ENCODE measurements at places on chromosomes 2 and 18. TPM values are rescaled to one million over a fixed set of nuclear protein-coding genes. Genes with fewer than 3 reads are reported as not detected.
A peak's percentile ranks its signal among the peaks of the same experiment; 100 is the strongest.

The KRTCAP3 gene
- polyA plus RNA-seq, result 0.67 TPM

The DAPL1 gene
- not detected for polyA plus RNA-seq

The CYRIA gene
- not detected for polyA plus RNA-seq

The AQP12B gene
- polyA plus RNA-seq, result not detected

The SLC9A4 gene
- polyA plus RNA-seq, result not detected

The NT5DC4 gene
- polyA plus RNA-seq, result not detected

The MTIF2 gene
- polyA plus RNA-seq, result 17.2 TPM

GRCh38 chr2:38731684-38732221, 19.4 kb downstream of the SRSF7 start:
- no peaks in the 10 kb centered on the region for H3K36me3 ChIP-seq
- H3K27ac ChIP-seq, result no peak overlapping the region
- no peaks in the 10 kb centered on the region for H3K27me3 ChIP-seq
- H3K4me1 ChIP-seq, result no peaks in the 10 kb centered on the region

DNA sequence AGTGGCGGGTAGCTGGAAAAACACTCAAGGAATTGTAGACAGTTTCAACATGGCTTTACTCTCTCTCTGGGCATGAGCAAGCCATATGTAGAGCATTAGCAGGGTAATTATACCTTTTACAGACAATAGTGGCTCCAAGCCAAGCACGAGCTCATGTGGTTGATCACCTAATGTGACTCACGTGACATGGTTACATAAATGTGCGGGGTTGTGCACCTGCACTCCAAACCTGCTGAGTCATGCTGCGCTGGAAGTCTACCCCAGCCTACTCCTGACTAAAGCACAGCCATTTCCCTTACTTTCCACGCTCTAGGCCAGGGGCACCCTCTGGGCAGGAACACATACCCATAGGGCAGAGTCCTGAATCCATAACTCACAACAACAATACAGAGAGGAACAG, 232.8 kb downstream of the MBD5 start:
- no peak for DNase-seq
- H3K4me3 ChIP-seq, result no peak overlapping the region
- peaks cover 5% of the 10 kb centered on the region for H3K36me3 ChIP-seq
- H3K27ac ChIP-seq, result no peak overlapping the region

DNA sequence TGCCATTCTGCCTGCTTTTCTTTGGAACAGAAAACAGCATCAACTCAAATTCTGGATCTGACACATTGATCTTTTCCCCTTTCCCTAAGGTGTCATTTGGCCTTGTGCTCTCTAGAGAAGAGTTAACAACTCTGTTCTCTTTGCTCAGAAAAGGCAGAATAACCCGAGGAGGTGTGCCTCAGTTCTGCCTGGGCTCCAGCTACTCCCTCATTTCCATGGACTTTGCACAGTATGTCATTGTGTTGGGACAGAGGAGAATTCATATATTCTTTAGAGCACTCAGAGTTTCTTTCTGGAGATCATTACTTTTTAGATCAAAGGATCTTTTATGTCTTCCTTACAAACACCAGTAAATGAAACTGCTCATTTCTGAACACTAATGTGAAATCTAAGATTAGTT, 249.1 kb downstream of the PHLPP1 start:
- H3K4me3 ChIP-seq, result no peak overlapping the region
- no peaks in the 10 kb centered on the region for H3K4me1 ChIP-seq
- no peaks in the 10 kb centered on the region for H3K27me3 ChIP-seq

DNA sequence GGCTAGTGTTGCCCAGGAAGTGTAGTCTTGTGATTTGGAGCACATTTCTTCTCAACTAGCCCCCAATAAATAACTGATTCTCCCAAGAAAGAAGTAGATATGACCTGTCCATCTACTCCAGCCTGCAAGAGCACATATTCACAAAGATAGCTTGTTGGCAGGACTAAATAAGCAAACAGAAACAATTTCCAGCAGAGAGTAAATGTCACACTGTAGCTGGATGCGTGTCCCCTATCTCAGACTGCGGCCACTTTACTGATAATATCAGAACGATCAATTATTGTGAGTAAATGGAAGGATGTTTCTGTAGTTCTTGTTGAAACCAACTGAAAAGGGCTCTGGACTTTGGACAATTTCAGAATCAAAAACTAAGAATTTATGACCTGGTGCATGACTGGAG, 97.9 kb downstream of the PIEZO2 start:
- no peaks in the 10 kb centered on the region for H3K27me3 ChIP-seq
- no peak overlapping the region for H3K27ac ChIP-seq
- no peaks in the 10 kb centered on the region for H3K4me1 ChIP-seq
- no peak for DNase-seq
- no peaks in the 10 kb centered on the region for H3K36me3 ChIP-seq
- no peak overlapping the region for H3K4me3 ChIP-seq

GRCh38 chr18:37543321-37543720, 22.3 kb downstream of the CELF4 start:
- no peak for DNase-seq
- no peak overlapping the region for H3K27ac ChIP-seq
- H3K4me3 ChIP-seq, result no peak overlapping the region
- H3K36me3 ChIP-seq, result no peaks in the 10 kb centered on the region
- H3K27me3 ChIP-seq, result peaks cover 21% of the 10 kb centered on the region

DNA sequence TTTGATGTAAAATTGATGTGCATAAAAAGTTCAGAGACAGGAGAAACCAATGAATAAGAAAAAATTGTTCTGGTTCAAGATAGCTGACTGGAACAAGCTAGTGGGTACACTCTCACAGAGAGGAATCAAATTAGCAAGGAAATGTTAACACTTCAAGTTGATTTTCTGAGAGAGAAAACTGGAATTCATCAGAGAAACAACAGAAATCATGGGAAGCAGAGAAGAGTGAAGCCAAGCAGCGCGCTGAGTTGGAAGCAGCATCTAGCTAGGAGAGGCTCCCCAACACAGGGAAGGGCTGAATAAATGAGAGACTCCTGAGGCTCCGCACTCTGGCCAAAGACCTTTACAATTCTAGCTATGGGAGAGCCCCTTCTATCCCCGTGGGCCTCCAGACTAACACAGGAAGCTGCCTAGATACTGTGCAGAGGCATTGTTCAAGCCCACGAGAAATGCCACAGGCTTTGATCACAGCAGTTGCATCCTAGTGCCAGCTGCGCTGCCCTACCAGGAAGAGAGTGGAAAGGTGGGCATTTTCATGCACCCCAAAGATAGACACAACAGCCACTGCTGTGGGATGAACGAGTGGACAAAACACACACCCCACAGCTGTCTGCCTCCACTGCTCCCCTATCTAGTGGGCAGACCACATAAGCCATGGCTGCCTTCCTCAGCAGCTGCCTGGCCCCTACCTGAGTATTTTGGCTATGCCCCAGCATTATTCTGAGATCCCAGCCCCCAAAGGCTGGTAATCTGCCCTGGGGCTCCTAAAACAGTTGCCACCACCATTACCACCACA, 136.7 kb downstream of the FSIP2 start:
- H3K27ac ChIP-seq, result no peak overlapping the region
- no peak for DNase-seq

- no peak overlapping the region for H3K27ac ChIP-seq
- peaks cover 31% of the 10 kb centered on the region for H3K27me3 ChIP-seq
- no peak for DNase-seq
- peak overlapping the region; percentile 44 for H3K4me3 ChIP-seq
- no peaks in the 10 kb centered on the region for H3K4me1 ChIP-seq
- H3K36me3 ChIP-seq, result no peaks in the 10 kb centered on the region
These were observed 544 bp downstream of the ADRA2B start for GRCh38 chr2:96115631-96116423.

All from GM23248 (cell line).